Kidney glomerular epithelial cell (primary cell): ENCODE measurements at places on chromosomes 7 and 10.
A peak's percentile ranks its signal among the peaks of the same experiment; 100 is the strongest.

DNA sequence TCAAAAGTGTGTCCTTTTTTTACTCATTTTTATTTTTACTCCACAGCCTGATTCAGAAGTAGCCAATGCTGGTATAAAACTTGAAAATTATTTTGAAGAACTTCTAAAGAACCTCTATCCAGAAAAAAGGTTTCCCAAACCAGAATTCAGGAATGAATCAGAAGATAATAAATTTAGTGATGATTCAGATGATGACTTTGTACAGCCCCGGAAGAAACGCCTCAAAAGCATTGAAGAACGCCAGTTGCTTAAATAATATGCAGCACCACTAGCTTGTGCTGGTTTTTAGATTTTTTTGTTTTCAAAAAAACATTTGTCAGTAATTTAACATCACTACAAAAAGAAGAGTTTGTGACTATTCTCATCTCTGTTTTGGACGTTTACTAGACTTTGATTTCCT is 116.5 kb downstream of the SVOPL start:
- no peak for DNase-seq

DNA sequence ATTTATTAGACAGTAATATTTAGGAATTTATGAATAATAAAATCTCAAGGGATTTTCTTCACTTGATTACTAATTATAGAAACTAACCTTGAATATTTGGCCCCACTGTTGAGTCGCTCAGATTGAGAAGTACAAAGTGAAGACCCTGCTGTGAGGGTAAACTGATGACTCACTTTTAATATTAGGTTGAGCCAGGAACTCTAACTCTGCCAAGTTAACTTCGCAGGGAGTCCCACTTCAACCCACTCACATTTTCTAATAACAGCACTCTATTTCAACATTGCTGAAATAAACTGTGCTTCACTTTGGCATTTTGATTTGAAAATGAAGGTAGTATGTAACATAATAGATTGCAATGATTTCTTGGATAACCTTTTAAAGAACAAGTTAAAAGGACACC is 200.7 kb downstream of the POLR1F start:
- no peak for DNase-seq

- DNase-seq: no peak
Observed at GRCh38 chr7:128908750-128909624, 1.5 kb downstream of the KCP start.

GRCh38 chr10:51857305-51857704 is 157.9 kb upstream of the CSTF2T start:
- no peak for DNase-seq

GRCh38 chr7:156993021-156993924 is 17.2 kb downstream of the MNX1 start:
- DNase-seq: no peak

DNA sequence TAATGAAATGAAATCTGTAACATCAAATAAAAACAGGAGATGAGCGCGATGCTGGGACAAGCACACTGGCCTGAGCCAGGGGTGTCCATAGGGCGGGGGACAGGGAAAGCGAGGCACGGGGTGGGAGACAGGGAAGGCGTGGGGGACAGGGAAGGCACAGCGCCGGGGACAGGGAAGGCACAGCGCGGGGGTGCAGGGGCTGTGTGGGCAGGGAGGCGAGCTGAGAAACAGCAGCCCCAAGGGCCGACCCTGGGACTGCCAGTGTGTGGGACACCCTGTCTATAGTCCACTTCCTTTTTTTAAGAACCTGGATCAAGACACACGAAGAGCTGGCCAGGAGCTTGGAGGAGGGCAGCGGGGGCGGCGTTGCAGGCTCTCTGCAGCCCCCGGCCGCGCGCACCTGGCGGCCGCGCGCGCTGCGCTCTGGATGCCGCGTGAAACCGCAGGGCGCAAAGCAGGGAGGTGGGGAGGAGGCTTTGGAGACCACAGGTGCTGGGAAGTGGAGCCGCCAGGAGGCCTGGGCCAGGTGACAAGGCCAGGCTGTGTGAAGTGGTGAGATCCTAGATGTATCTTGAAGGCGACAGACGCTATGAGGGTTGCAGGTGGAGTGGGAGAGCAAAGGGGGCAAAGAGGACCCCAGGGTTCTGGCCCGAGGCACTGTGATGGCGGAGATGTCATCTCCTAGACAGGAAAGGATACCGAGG is 157.7 kb downstream of the COBL start:
- no peak for DNase-seq

- peak; percentile 82 for DNase-seq
Observed at GRCh38 chr7:150428671-150429451, 21.6 kb upstream of the GIMAP8 start.

- no peak for DNase-seq
Observed at GRCh38 chr10:71437537-71438092, 40.9 kb downstream of the CDH23 start.

- DNase-seq: no peak
Observed at GRCh38 chr10:95315509-95315908, 24.7 kb upstream of the PDLIM1 start.

- peak; percentile 9 for DNase-seq
Observed at GRCh38 chr7:149050941-149051340, 22.6 kb upstream of the PDIA4 start.

GRCh38 chr10:104502907-104503306 is 138.2 kb upstream of the SORCS3 start:
- no peak for DNase-seq

GRCh38 chr10:121268363-121268762 is 329.9 kb downstream of the FGFR2 start:
- DNase-seq: no peak

- DNase-seq: no peak
Observed at GRCh38 chr7:88311675-88312036, 5.0 kb upstream of the STEAP4 start.

DNA sequence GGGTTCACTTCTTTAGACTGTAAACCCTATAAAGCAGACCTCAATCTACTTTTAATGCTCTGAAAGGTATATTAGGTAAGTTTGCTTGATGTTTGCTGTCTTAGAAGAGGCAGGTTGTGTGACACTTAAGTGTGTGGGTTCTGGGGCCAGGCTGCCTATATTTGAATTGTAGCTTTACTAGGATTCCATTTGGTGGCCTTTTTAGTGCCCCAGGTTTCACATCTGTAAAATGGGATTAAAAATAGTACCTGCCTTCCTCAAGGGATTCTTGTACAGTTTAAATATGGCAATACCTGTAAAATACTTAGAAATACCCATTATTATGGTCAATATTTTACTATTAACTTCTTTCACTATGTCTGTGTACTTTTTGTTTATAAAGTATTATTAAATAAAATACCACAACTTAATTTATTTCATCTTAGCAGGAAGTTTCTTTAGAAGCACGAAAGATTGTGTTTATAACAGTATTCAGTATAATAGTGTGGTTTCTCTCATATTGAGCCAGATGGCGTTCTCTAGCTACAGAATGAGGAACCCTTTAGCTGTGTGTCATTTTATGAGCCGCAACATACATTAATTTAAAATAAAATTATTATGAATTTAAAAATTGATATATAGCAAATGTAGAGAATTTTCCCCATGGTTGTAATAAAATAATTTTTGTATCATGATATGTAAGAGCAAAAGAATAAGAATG is 94.2 kb downstream of the CDK14 start:
- DNase-seq: no peak

- no peak for DNase-seq
Observed at GRCh38 chr10:718143-718700, 28.8 kb upstream of the DIP2C start.

DNA sequence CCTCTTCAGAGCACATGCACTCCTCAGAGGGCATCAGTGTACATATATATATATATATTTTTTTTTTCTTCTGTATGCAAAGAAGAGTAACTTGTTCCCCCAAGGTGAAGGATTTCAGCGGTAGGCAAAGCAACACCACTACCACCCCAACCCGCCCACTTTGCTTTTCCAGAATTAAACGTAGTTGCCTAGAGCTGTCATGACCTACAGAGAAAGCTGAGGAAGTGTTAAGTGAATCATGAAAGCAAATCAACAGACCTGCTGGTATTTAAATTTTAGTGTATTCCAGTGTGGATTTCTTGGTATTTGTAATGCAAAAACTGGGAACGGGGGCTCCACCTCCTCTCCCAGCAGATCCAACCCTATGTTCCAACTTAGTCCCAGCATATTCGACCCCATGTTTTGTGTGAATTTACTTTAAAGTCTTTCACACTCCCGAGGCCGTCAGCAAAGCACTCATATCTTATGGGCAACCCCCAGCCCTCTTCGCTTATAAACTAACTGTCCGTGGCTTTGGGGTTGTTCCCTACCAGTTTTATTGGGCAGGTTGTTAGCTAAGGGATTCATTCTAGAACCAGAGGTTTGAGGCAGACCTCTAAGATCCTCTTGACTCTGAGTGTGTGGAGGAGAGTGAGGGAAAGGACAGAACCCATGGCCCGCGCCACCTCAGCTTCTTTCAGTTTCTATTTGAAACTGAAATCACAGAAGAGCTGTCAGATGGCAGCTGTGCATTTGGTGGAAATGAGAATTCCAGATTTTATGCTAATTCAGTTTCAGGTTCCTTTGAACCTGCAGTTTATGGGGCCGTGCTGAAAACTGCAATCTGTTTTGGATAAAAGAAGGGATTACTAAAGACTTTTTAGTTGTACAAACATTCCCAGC is 450.2 kb upstream of the GALNT17 start:
- no peak for DNase-seq

GRCh38 chr7:115748123-115748738 is 282.3 kb downstream of the TFEC start:
- DNase-seq: no peak

- DNase-seq: no peak
Observed at GRCh38 chr10:61950449-61951143, 49.1 kb downstream of the ARID5B start.

DNA sequence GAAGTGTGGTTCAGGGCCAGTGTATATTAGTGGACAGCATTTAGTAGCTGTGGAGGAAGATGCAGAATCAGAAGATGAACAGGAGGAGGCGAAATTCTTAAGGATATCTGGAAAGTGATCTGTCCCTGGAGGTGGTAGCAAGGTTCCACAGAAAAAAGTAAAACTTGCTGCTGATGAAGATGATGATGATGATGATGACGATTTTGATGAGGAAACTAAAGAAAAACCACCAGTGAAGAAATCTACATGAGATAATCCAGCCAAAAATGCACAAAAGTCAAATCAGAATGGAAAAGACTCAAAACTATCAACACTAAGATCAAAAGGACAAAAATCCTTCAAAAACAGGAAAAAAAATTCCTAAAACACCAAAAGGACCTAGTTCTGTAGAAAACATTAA is 26.3 kb downstream of the TM9SF3 start:
- DNase-seq: no peak

DNA sequence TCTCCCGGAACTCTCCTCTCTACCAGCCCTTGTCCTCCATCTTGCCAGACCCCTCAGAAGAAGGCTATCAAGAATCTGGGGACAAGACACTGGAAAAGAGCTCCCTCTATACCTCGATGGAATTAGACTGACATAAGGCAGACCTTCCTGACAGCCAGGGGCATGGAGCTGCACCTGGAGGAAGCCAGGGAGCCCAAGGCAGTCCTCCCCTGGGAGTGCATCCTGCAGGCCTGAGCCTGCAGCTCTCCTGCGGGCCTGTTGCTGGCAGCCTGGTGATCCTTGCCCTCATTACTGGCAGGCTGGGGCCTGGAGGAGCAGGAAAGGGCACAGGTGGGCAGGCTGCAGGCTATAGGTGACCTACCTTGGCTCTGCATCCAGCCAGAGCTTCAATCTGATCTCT is 323.4 kb downstream of the GRID1 start:
- DNase-seq: no peak

DNA sequence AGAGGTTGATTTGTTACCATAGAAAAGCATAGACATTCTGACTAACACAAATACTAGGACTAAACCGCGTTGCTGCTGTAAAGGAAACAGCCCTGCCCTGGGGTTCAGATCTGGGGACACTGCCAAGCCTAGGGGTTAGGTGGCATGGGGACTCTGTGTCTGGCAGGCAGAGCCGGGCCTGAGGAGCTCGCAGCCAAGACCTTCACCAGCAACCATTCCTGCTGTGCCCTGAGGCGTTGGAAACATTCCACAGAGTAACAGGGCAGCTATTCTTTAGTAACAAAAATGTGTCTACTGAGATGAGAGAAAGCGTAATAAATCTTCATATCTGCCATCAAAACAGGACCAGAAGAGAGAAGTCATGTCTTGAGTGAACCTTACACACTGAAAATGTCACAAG is 280.5 kb downstream of the POM121L12 start:
- DNase-seq: peak; percentile 57
